Fibroblast of skin of scalp (primary cell): ENCODE measurements at places on chromosomes 1 and 21.
A peak's percentile ranks its signal among the peaks of the same experiment; 100 is the strongest.

DNA sequence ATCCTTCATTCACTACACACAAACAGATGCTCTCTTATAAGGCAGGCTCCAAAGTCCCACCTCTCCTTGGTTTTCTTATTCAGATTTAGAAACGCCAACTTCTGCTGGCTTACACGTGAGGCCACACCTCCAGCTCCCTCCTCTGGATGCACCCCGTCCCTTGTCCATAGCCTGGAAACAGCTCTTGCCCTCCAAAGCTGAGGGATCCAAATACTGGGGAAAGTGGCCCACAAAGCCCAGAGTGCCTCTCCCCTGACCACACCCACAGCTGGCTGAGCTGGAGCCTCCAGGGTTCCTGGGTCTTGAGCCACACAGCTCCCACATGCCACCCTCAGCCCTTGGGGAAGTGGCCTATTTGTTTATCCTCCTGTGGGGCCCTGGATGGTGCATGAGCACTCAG is 4.5 kb downstream of the LAD1 start:
- no peak for DNase-seq

DNA sequence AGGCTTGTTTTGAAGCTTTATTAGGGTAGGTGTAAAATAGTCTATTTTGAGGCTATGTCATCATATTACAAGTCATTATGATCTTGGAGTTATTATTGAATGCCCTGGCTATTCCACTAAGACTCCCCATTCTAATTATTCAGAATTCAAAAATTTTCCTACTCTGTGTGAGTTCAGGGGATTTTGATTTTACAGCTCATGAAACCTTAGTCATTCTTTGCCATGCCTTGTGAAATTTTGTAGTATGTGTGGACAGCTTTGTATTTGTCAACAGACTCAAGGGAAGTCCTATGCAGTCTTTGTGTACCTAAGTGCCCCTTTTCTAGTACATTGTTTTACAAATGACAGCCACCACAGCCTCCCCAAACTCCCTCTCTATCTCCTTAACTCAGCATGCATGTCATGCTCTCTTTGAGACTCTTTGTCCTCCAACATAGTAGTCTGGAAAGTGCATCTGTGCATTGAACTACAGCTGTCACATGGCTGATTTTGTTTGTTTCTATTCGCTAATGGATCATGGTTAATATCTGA is 28.0 kb downstream of the CD1D start:
- DNase-seq: no peak

DNA sequence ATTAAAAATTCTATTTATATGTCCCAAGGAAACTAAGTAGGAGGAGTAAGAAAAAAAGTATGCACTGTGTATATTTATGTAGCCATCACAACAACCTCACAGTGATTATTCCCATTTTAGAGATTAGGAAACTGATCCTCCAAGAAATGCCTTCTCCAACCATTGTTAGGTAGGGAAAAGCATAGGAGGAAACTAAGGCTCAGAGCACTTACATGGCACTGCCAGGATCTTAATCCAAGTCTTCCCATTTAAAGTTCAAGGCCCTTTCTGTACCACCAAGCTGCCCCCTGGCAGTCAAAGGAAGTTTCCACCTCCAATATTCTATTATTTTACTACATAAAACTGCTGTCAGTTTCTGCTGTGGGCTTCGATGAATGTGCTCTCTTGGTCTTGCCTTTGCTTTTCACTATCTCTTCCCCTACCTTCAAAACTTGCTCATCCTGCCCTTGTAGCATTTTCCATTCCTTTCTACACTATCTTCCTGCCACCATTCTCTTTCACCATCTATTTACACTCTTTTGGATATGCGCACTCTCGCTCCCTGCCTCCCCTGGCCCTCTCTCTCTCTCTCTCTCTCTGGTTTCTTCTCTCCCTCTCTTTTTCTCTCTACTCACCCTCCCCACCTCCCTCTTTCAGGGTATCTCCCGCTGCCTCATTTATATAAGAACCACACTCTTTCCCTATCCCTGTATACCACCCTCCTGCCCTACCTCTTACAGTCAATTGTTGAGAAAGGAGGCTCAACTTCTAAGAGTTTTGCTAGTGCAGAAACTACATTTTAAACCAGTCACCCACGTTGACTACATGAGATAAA is 34.0 kb downstream of the PUM1 start:
- no peak for DNase-seq

- peak; percentile 77 for DNase-seq
These were observed 2.1 kb downstream of the ADGRL2 start for GRCh38 chr1:81802707-81803430.

- DNase-seq: peak; percentile 40
These were observed 215.4 kb downstream of the ASTN1 start for GRCh38 chr1:176949033-176949662.

GRCh38 chr1:206555473-206555935 is 48.2 kb downstream of the RASSF5 start:
- DNase-seq: no peak

DNA sequence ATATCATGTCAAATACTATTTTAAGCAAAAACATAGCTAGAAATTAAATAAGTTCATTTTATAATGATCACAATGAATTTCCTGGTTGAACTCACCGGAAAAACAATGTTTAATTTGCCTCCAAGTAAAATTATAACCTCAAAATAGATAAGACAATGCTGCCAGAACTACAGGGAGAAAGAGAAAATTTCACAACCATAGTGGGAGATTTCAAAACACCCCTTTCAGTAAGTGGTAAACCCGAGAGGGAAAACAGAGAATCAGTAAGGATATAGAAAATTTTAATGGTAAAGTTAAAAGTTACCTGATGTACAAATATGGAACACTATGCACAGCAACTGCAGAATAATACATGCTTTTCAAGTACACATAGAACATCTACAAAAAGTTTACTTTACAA is 43.2 kb upstream of the PLA2G4A start:
- no peak for DNase-seq

GRCh38 chr21:38126666-38127303 is 130.0 kb upstream of the KCNJ15 start:
- peak; percentile 53 for DNase-seq

- peak; percentile 36 for DNase-seq
These were observed at the start of gene TCEA3 for GRCh38 chr1:23424293-23425192. TSS of gene TCEA3 (minus strand) at chr1:23424748. CDS start at chr1:23424633, 115 bp downstream.

DNA sequence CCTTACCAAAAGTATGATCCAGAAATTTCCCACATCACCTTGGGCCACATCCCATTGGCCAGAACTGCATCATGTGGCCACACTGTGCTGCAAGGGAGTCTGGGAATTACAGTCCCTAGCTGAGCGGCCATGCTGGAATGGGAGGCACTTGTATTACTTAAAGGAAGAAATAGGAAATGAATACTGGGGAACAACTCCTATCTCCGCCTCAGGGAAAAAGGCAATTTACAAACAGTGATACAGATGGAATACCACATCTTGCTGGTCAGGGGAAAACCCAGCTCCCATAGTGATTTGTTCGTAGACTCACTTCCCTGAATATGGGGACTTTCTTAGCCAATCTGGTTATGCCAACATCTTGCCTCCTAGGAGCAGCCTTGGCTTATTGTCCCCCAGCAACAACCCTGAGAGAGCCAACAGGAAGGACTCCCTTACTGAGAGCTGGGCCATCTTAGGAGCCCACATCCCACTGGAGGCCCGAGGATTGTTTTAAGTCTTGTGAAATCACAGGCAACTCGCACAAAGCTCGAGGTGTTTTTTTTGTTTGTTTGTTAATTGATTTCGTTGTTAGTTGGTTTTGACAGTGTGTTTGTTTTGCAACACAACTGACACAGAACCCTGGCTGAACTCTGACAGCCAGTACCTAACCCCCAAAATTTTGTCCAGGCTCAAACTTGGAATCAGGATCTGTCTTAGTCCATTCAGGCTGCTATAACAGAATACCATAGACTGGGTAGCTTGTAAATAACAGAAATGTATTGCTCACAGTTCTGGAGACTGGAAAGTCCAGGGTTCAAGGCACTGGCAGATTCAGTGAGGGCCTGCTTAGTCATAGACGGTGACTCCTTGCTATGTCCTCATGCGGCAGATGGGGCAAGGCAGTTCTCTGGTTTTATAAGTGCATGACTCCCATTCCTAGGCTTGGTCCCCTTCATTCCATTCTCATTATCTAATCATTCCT is 14.9 kb downstream of the CDA start:
- peak; percentile 94 for DNase-seq
